ENCODE measurements at places on chromosomes 7 and 10.

DNA sequence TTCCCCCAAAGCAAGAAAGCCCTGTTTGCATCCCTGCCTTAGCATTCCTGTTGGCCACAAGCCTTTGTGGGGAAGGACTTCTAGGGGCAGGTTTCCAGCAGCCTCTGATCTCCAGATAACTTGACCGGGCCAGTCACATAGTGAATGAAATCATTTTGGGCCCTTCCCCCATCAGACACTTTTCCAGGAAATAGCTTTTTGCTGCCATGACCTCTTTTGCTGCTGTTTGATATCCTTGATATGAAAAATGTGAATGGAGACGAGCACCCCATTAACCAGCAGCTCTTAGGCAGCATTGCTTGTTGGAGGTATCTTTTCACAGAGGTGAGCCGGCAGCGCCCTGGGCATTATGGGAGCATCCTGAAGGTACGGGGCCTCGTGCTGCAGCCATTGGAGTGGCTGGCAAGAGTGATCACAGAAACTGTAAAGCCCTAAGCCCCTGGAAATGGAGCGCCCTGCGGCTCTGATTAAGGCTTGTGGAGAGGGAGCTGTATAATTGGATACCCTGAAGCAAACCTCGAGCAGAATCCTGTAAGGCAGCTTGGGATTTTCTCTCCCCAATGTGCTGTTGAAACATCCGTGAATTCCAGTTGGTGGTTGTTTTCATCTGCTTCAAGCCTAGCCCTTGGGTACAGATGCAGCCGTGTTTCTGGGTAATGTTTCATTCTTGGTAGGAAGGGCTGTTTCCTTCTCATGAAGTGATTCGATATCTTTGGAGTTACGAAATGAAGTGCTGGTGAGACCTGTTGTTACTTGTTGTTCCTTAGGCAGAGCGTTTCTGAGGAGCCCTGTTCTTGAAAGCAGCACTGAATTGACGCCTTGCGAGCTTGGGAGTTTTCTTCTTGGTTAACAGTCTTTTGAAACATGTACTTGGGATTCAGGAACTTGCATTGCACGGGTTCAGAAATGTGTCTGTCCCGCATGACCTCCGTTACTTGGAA lies 179.0 kb downstream of the PTEN start:
- DNase-seq = no peak

GRCh38 chr7:69283421-69283820 lies 314.9 kb upstream of the AUTS2 start:
- DNase-seq = no peak

DNA sequence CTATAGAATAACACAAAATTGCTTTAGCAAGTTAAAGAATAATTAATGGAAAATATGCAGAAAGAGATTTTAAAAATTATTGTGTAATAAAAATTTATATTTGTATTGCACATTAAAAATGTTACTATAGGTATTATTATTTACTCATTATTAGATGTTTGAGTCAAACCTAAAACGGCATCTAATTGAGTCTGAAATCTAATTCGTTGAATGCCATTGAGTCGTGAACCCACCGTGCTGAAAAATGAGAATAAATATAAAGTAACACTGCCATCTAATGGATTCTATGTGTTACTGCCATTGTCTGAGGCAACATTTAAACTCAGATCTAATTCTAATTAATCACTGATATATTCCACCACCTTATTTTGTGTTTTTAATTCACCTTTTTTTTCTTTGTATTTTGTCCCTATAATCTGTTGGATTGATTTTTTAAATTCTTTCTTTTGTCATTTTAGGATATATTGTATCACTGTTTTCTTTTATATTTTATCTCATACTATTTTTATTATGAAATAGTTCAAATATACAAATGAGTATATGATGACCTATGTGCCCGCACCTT lies 62.2 kb downstream of the SAMD9 start:
- DNase-seq = peak; percentile 59

- DNase-seq = no peak
Measured at GRCh38 chr10:117536866-117537435, 5.6 kb upstream of the EMX2 start.

- DNase-seq = no peak
Measured at GRCh38 chr7:73809467-73809951, 21.3 kb upstream of the CLDN4 start.

Measured in CD4-positive, alpha-beta T cell treated with Interleukin-10 for 1 hour (primary cell).